Activated CD4-positive, alpha-beta T cell treated with anti-CD3 and anti-CD28 coated beads, Interleukin-2, amount 10 ng/mL, durations not matched to agents 7 days and 5 days (primary cell): ENCODE measurements at places on chromosomes 16 and 17. TPM values are rescaled to one million over a fixed set of nuclear protein-coding genes. Genes with fewer than 3 reads are reported as not detected.

GRCh38 chr17:15238676-15239422 is 26.3 kb downstream of the PMP22 start:
- no peak for DNase-seq

DNA sequence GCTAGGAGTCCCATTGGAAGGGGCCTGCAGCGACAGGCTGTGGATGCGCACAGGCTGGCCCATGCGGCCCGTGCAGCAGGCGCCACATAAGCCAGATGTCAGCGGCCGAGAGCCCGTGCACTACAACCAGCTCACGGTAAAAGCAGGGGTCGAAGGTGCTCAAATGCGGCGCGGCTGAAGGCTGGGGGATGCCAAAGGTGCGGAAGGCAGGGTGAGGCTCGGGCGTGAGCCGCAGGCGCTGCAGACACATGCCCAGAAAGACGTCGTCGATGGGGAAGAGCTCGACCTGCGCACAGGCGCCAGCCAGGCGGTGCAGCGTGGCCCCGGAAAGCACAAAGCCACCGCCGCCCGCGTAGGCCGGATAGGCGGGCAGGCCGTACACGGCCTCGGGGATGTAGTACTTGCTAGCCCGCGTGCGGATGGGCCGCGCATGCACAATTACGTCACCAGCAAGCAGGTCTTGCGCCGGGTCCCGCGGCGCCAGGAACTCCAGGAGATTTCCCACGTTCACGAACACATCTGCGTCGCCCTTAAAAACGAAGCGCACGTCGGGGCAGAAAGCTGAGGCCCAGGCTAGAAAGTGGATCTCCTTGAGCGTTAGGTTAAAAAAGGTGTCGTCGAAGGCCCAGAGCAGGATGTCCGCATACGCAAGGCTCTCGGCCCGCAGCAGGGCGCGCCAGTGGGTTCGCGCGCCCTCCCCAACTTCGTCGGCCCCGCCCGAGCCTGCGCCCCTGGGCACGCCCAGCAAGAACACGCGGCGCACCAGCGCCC is 1.3 kb downstream of the B3GNT9 start:
- no peak for DNase-seq

DNA sequence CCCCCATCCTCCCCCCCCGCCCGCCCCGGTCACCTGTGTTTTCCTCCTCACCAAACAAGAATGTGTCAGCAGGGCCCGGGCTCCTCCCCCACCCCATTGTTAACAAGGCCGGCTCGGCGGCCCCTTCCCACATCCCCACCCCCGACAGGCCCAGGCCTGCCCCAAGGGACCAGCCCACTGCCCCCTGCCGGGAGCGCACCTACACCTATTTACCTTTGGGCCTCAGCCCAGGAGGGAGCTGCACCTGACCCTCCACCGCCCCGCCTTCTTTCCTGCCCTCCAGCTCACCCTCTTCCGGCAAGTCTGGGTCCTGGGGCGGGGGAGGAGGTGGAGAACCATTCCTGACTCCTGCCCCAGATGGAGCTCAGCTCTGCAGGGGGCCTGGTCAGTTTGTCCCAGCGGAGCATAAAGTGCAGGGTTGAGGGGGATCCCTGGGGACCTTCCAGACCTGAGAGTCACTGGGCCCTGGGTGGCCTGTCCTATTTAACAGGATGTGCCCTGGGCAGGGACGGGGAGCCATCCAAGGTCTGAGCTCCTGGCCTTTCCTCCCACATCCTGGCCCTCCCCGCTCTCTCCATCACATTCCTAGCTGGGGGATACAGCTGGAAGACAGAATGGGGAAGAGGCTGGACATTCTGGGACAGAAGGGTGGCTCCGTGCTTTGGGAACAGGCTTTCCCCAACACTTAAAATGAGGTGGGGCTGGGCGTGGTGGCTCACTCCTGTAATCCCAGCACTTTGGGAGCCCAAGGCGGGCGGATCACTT is 8.3 kb downstream of the FOXJ1 start:
- no peak for DNase-seq

GRCh38 chr17:45970659-45971058 is 28.4 kb upstream of the STH start:
- no peak for DNase-seq

DNA sequence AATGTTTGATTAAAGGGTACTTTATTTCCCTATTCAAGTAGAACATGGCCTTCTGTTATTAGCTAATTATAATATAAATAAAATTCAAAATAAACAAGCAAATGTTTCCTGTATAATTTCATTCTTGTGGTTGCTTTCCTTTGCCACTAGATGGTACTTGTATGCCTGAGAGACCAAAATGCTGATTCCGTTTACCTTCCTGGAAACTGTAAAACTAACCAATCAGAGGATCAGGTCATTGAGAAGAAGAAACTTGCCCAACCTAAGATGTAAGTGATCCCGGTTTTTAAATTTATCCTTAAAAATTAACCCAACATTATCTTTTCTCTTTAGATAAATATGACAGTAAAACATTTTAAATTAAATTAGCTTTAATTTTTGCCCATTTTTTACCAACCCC is 8.1 kb upstream of the ABCA5 start:
- DNase-seq = no peak

GRCh38 chr17:37859451-37859850 is 64.8 kb upstream of the TBC1D3K start:
- no peak for DNase-seq

GRCh38 chr17:35918665-35919064 is 11.9 kb downstream of the RDM1 start:
- no peak for DNase-seq

GRCh38 chr16:1700246-1700645 is 5.7 kb upstream of the MAPK8IP3 start:
- DNase-seq = no peak

GRCh38 chr16:61968242-61969076 is 67.8 kb downstream of the CDH8 start:
- no peak for DNase-seq

GRCh38 chr16:66651965-66652364 is 44.6 kb downstream of the CMTM4 start:
- no peak for DNase-seq

DNA sequence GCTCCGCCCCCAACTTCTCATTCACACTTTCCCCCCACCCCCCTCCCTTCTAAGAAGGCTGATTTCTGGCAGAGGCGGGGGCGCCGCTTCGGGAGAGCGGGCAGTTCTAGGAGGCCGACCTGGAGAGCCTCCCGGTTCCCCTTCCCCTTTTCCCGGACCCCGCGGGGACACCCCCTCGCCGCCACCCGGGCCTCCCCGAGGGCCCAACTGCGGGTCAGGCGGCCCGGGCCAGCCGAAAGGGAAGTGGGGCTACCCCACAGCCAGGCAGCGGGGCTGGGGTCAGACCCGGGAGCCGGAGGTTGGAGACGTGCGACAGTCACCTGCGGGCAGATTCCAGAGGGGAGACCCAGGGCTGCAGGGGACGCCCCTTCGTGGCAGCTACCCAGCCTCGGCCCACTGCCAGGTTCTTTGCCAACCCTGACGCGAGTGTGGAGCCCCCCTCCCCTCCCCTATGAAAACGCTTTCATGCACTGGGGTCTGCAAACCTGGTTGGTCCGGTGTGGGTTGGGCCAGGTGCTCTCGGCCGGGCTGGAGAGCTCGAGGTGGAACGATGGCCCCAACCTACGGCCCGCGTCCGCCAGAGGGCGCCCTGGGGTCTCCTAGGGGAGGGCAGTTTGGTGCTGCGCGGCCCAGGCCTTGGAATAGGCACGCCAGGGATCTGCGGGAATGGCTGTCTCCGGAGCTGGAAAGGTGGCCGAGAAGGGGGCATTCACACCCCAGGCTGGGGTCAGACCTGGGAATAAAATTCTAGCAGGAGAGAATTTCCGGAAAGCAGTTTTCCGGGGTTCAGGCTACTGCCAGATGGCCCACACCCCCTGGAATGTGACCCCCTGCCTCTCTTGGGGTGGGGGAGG is 721 bp upstream of the SOCS3 start:
- peak; percentile 90 for DNase-seq

GRCh38 chr16:71698491-71698890 is 26.0 kb downstream of the PHLPP2 start:
- DNase-seq = no peak

DNA sequence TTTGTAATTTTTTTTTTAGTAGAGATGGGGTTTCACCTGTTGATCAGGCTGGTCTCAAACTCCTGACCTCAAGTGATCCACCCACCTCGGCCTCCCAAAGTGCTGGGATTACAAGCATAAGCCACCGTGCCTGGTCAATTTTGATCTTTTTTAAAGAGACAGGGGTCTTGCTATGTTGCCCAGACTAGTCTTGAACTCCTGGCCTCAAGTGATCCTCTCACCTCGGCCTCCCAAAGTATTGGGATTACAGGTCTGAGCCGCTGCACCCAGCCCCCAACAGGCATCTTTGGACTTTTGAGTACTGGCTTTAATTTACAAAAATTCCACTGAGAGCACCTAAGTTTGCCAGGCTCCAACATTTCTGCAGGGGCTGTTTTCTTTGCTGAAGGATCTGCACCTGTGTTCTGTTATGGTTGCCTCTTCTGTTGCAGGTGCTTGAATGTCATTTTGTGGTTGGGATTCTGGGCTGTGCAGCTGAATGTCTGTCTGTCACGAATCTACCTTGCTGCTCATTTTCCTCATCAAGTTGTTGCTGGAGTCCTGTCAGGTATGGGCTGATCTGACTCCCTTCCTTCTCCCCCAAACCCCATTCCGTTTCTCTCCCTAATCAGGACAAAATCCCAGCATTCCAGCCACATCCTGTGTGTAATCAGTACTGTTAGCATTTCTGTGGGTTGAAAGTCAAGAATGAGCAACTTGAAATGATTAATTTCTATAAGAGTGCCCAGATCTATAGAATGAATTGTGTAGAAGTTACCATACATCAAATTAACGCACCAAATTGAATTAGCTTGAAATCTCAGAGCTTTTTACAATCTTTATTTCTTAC is 8.5 kb downstream of the G6PC1 start:
- DNase-seq = no peak

- DNase-seq = peak; percentile 77
Measured at GRCh38 chr17:16521070-16521727, 29.2 kb upstream of the LRRC75A start.

GRCh38 chr17:1908699-1909309 is 79.0 kb downstream of the RPA1 start:
- peak; percentile 60 for DNase-seq

DNA sequence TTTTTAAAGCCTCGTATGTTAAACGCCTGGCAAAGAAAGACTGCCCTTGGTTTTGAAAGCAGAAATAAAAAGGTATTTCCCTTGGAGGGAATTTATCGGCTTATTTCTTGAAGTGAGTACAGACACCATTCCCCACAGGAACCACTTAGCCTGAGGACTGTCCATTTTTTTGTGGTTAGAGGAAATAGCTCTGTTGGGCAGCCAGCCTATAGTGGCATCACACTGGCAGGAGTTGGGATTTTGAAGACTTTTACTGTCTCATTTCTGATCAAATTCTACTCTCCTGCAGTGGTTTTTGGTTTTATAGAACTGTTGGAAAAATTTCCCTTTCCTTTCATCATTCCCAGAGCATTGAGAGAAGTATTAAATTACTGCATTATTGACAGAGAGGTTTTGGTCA is 34.1 kb upstream of the CDC6 start:
- no peak for DNase-seq

GRCh38 chr17:78655251-78655940 is 78.2 kb upstream of the DNAH17 start:
- no peak for DNase-seq

DNA sequence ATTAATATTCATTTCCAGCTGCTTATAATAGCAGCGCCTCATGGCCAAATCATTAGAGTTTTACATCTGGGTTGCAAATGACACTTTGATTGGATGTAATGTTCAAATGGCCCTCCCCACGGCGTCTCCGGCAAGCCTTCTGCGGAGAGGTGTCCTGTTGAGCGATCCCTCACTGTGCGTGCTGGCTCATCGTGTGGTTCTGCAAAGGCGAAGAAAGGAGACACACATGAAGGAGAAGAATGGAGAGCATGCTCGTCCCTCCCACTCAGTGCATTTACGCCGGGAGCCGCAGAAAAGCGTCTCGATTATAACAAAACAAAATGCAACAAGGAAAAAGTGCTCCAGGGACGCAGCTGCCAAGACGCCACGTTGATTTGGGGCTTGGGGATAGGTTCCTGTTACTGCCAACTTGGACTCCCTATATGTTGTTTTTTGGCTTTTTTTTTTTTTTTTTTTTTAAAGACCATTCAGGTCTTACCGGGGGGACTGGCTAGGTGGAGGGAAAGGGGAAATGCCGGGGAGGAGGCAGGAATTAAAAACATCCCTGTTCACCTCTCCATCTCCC is 117.6 kb downstream of the C16orf78 start:
- no peak for DNase-seq

DNA sequence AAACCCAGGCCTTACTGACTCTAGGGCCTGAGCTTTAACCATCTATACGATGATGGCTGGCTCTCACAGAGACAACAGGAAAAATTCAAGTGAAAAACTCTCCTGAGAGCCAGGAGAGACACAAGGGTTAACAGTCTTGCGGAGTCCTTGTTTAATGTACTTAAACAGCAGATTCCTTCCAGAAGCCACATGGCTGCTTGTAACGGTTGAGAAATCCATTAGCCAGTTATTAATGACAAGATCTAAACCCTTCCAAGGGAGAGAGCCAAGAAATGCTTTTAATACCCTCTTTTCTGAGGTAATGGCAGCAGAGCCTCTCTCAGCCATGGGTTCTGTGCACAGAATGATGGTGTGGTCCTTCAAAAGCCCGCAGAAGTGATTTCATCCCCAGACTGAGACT is 5.2 kb upstream of the ALDOA start:
- DNase-seq = no peak

GRCh38 chr17:59149841-59150511 is 5.0 kb downstream of the SKA2 start:
- DNase-seq = peak; percentile 17

- DNase-seq = no peak
Measured at GRCh38 chr17:2421315-2422147, 20.7 kb upstream of the MNT start.

GRCh38 chr17:21199856-21200255 is 14.1 kb downstream of the TMEM11 start:
- DNase-seq = no peak

DNA sequence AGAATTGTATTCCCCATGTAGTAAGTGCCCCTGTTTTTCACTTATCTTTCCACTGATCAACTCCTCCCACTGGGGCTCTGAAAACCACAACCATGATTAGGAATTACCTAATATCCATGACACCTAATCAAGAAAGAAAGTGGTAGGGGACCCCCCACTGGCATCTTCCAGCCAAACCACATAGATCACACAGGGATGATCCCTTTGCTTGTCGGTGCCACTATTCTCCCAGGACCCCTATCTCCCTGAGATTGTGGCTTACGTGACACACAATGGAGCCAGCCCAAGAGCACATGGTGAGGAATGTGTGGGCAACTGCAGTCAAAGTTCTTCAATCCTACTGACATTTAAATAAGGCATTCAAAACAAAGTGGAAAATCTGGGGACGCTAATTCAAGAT is 17.6 kb upstream of the DNAH9 start:
- no peak for DNase-seq

The BLMH gene
- total RNA-seq = 52.7 TPM

The UTS2R gene
- total RNA-seq = not detected

The NME3 gene
- total RNA-seq = 47.4 TPM

The DHRS7C gene
- total RNA-seq = not detected

The ASGR1 gene
- 0.62 TPM for total RNA-seq

The IGFALS gene
- total RNA-seq = 0.15 TPM

The ABAT gene
- 5.6 TPM for total RNA-seq

The CFAP97D1 gene
- total RNA-seq = not detected

The TAT gene
- total RNA-seq = not detected

The TPSG1 gene
- total RNA-seq = not detected

The NDRG4 gene
- total RNA-seq = 0.69 TPM

The CD300LB gene
- not detected for total RNA-seq

The ZNF205 gene
- not detected for total RNA-seq

The MYH8 gene
- total RNA-seq = not detected
